Ovary (tissue), 10 donors: ENCODE measurements at places on chromosomes 11 and 22. TPM values are rescaled to one million over a fixed set of nuclear protein-coding genes. Genes with fewer than 3 reads are reported as not detected.

GRCh38 chr11:116534270-116534975 lies 238.4 kb downstream of the BUD13 start:
- DNase-seq: no peak

The RAG2 gene
- total RNA-seq: not detected

DNA sequence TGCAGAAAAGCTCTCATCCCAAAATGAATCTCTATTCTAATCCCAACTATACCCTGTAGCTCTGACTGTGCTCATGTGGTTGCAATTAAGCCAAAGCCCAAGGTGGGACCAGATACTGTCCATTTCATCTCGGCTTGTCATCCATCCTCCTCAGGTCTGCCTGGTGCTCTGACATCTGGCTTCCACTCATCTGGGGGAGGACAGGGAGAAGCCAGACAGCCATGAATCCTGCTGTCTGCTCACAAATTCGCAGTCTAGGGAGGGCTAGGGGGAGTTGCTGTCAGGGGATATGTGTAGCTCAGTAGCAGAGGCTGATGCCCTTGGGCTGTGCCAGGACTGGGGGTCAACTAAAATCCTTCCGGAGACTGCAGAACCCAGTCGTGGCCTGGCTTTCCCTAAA lies 167.1 kb downstream of the ETS1 start:
- no peak for DNase-seq

The PATE4 gene
- not detected for total RNA-seq

The OR52N4 gene
- total RNA-seq: 0.74 TPM

DNA sequence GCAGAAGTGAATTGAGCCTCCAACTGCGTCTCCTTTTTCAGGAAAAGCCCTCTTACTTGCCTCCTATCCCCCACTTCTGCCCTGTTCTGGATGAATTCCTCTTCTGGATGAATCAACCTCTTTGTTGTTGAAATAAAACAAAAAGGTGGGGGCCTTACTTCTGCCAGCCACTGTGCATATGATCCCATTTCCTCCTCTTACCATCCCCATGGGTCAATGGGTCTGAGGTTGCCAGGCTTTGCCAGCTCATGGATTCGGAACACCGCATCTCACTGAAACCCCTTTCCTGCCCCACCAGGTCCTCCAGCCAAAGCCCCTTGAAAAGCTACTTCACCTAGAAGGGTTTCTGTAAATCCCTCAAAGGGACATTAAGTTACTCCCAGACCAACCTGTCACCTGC lies 3.7 kb upstream of the CHST1 start:
- DNase-seq: no peak

DNA sequence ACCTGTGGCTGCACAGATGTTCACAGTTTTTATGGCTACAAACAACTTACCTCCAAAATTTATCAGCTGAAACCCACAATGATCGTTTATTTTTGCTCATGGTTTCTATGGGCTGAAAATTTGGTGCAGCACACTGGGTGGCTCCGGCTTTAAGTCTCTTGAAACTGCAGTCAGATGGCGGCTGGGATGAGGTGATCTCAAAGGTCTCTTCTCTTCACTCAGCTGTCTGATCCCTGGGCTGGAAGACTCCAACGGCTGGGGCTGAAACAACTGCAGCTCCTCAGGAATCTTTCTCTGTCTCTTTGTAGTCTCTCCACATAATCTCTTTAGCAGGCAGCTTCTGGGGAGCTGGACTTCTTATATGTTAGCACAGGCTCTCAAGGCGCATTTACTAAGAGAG lies 117.3 kb upstream of the FAT3 start:
- DNase-seq: no peak

The EHF gene
- total RNA-seq: 38.6 TPM

GRCh38 chr11:62512961-62513360 lies 33.6 kb downstream of the AHNAK start:
- no peak for DNase-seq
